ENCODE measurements at places on chromosomes 12 and 14. TPM values are rescaled to one million over a fixed set of nuclear protein-coding genes. Genes with fewer than 3 reads are reported as not detected.

- H3K27me3 ChIP-seq: no peaks in the 10 kb centered on the region
- H3K36me3 ChIP-seq: peaks cover 41% of the 10 kb centered on the region
- no peak for DNase-seq
- no peak overlapping the region for H3K27ac ChIP-seq
- H3K4me3 ChIP-seq: no peak overlapping the region
- H3K4me1 ChIP-seq: peaks cover 18% of the 10 kb centered on the region
Measured at GRCh38 chr14:23561873-23562821, 5.4 kb downstream of the AP1G2 start.

CCND2 gene
- 109 TPM for total RNA-seq

DNA sequence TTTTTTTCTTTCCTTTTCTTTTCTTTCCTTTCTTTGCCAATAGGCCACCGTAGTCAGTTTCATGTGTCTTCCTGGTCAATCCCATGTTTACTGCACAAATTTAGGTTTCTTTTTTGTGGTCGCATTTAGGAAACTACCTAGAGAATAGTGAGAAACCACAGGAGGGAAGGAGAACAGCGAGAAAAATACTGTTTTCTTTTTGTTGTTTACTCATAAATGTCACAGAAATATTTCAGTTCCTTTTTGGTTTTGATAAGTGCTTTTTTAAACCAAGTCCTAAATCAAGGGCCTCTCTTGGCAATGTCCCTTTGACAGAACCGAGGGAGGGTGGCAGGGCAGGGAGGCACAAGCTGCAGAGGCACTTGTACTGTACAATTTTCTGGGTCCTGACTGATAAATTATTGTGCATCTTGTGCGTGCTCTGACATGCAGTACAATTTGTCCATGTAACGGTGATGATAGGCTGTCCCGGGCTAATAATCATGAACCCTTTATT lies 326.1 kb downstream of the CACNA1C start:
- H3K4me3 ChIP-seq: no peak overlapping the region
- no peaks in the 10 kb centered on the region for H3K36me3 ChIP-seq
- no peak for DNase-seq
- peaks cover 86% of the 10 kb centered on the region for H3K4me1 ChIP-seq

GRCh38 chr12:38516418-38516817 lies 199.8 kb downstream of the ALG10B start:
- no peaks in the 10 kb centered on the region for H3K27me3 ChIP-seq
- peaks cover 17% of the 10 kb centered on the region for H3K4me1 ChIP-seq
- H3K27ac ChIP-seq: peak overlapping the region; percentile 50

DNA sequence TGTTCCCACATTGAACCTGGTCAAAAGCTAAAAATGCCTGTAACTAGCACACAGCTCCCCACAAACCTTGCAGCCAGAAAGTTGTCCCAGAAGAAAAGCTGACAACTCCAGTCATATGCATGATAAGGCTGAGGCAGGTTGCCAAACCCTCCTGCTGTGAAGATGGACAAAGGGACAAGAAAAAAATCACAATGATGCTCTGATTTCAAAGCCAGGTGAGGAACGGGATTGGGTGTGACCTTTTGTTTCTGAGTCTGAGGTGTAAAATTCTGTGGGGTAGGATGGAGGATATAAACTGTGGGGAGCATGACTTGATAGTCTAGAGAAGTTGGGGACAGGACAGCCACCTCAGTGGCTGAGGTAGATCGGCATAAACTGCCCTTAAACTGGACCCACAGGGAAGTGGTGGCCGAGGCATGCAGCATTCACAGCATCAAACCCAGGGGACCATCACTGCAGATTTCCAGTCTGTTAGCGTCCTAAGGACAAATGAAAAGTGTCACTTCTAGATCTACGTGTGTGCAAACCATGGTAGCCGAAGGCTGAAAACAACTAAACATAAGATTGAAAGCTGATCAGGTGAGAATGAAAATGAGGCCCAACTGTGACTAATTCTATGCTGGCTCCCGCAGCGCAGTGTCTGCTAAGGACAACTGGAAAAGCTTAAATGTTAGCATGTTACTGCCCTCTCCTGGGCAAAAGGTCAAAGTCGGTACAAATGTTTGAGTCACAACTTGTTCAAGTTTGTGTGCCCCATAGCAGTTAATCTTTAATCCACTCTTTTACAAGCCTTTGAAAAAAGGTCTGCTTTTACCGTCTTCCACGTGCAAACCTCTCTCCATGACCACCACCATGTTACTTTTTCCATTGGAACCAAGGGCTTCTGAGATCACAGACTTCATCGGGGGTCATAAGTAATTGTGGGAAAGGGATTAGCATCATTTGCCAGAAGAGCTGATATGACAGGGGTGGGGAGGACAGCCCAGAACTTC lies 39.8 kb downstream of the GRIN2B start:
- H3K27ac ChIP-seq: no peak overlapping the region
- H3K36me3 ChIP-seq: no peaks in the 10 kb centered on the region
- no peaks in the 10 kb centered on the region for H3K4me1 ChIP-seq
- DNase-seq: peak; percentile 75
- no peak overlapping the region for H3K4me3 ChIP-seq

GRCh38 chr12:50571786-50572185 lies 67.0 kb downstream of the DIP2B start:
- H3K36me3 ChIP-seq: no peaks in the 10 kb centered on the region
- DNase-seq: no peak
- no peak overlapping the region for H3K27ac ChIP-seq
- no peaks in the 10 kb centered on the region for H3K27me3 ChIP-seq
- no peak overlapping the region for H3K4me3 ChIP-seq

RAPGEF3 gene
- total RNA-seq: 21.4 TPM

PLCZ1 gene
- not detected for total RNA-seq

GRCh38 chr12:81284137-81284536 lies 206.3 kb downstream of the ACSS3 start:
- no peaks in the 10 kb centered on the region for H3K27me3 ChIP-seq
- DNase-seq: no peak
- no peaks in the 10 kb centered on the region for H3K4me1 ChIP-seq
- no peak overlapping the region for H3K4me3 ChIP-seq
- no peaks in the 10 kb centered on the region for H3K36me3 ChIP-seq
- no peak overlapping the region for H3K27ac ChIP-seq

DNA sequence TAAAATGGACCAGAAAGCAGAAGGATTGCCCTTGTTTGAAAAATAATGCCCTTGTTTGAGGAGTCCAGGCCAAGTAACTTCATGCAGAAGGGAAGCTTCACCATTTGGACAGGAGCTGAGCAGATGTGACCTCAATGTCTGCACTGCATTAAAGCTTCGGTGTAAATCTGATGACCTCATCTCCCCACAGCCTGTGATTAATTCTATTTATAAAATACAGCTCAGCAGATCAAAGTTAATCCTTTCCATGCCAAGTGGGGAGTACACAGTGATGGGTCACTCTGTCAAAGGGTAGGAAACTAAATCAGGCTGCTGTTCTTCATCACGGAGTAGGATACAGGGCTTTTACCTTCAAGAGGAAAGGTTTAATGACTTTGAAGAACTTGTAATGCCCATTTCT lies 533.7 kb downstream of the RPS29 start:
- no peak overlapping the region for H3K4me3 ChIP-seq
- no peaks in the 10 kb centered on the region for H3K27me3 ChIP-seq
- DNase-seq: no peak

GPR65 gene
- 0.42 TPM for total RNA-seq

- H3K4me3 ChIP-seq: no peak overlapping the region
- H3K36me3 ChIP-seq: no peaks in the 10 kb centered on the region
- no peak overlapping the region for H3K27ac ChIP-seq
Measured at GRCh38 chr14:80844872-80845271, 96.7 kb downstream of the CEP128 start.

- H3K4me3 ChIP-seq: peak overlapping the region; percentile 27
- DNase-seq: no peak
- no peaks in the 10 kb centered on the region for H3K4me1 ChIP-seq
- H3K27me3 ChIP-seq: no peaks in the 10 kb centered on the region
Measured at GRCh38 chr12:107442326-107442987, 243.1 kb upstream of the PWP1 start.
